ENCODE measurements at places on chromosomes 5 and 9. TPM values are rescaled to one million over a fixed set of nuclear protein-coding genes. Genes with fewer than 3 reads are reported as not detected.
A peak's percentile ranks its signal among the peaks of the same experiment; 100 is the strongest.

Gene CRB2
- 2.9 TPM for total RNA-seq

Gene LSM11
- 4.5 TPM for total RNA-seq

Gene SPINK1
- 2.0 TPM for total RNA-seq

DNA sequence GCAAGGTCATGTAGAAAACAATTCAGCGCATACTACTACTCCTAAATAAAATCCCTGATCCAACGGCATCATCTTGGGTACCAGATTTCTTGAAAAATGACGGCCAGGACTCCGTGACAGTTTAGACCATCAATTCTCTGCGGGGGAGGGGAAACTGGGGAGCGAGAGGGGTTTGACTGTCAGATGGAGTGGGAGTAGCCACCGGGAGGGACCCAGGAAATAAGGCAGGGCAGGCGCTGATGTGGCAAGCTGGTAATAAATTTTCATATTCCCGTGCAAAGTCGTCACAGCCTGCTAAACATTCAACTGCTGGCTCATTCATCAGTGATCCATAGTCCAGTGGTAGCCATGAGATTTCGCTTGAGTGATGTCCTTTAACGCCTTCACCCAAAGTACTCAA lies 457 bp upstream of the CDH18 start:
- DNase-seq, result no peak

Gene EPB41L4A
- 4.8 TPM for total RNA-seq

DNA sequence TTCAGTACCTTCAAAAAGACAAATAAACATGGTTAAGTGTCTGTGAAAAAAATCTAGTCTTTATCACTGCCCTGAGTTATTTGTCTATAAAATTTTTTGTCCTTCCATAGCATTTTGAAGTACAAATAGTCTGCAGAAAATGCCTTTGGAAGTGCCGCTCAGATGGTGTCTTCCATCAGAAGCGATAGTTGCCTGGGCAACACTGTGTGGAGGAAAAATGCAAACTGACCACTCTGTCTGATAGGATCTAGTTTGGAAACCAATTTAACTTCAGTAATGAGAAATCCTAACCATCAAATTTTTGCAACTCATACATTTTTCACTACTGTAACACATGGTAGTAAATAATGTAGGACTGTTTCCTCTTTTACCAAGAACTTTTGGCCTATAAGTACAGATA lies 449.9 kb downstream of the PRELID2 start:
- no peak for DNase-seq

DNA sequence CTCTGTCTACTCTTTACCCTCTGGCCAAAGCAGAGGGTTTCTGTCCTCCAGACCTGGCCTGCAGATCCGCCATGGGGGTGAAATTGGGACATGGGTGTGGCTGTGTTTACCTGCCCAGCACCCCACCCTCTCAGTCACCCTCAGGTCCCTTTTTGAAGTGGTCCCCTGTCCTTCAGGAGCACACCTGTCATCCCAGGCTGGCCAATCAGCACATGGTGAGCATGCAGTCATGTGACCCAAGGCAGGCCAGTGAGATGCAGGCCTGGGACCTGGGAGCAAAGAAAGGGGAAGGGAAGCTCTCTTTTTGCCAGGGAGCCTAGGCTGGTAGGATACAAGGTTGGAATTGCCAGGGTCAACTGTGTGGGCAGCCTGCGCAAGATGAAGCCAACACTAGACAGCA lies 28.3 kb upstream of the IER5L start:
- no peak for DNase-seq

DNA sequence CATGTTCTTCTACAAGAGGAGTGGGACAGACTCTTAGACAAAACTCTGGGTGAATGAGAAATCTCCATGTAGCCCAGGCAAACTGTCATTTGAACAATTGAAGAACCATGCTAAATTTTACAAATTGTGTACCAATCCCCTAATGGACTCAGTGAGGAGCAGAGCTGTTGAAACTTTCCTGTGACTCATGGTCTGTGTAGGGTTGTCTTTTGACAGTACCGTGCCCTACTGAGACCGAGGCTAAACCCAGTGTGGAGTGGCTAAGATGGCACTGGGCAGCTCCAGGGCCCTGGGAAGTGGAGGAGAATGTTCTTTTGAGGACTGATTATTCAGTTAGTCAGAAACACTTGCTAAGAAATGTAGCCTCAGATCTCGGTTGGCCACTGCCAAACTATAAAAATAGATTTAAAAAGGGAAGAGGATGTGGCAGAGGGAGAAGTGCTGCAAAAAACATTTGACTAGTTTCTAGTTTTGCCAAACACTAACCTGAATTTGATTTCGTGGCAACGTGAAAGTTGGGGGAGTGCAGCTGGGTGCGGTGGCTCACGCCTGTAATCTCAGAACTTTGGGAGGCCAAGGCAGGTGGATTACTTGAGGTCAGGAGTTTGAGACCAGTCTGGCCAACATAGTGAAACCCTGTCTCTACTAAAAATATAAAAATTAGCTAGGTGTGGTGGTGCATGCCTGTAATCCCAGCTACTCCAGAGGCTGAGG lies 24.7 kb downstream of the POU4F3 start:
- no peak for DNase-seq

DNA sequence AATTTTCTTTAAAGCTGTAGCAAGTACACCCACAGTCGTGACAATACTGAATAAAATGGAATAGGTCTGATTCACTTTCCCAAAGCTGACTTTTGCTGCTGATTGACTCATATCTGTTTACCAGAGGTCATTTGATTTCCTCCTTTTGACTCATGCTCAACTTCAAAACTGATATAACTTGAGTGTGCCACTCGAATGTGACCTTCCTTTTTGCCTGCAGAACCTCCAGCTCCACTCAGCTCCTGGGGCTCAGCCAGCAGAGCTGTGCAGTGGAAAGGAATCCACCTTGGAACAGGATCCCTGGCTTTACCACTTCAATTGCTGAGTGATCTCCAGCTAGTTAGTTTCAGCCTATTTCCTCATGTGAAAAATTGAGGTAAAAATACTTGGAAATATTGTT lies 84.1 kb downstream of the FEM1C start:
- DNase-seq, result no peak

Gene SGCD
- 0.11 TPM for total RNA-seq

Gene SH3RF2
- total RNA-seq, result 0.66 TPM

DNA sequence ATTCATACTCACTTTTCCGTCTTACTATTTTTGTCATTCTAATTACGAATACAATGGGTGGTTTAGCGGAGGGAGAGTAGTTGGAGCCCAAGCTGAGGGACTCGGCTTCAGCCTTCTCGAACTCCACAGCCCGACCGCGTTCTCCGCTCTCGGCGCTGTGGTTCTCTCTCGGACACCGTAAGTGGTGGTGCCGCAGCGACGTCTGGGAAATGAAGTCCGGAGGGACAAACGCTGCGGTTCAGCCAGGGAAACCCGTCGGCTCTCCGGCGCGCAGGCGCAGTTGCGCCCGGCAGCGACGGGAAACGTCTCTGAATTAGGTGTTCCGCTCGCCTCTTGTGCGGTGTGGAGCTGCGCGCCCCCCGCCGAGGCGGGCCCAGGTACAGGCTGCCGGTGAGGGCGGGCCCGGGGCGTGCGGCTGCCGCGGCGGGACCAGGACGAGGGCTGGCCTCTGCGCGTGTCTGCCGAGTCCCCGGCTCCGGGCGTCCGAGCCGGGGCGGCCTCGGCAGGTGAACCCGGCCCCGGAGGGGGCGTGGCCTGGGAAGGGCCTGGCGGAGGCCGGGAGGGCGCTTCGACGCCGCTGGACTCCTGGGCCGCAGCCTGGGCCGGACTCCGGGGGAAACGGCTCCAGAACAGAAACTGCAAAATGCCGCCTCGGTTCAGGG lies at the start of gene ZNF879:
Gene ZNF879, plus strand, starts transcription at position 277 of the 662 bp plus-strand sequence. CDS start 1,201 bp downstream, outside the sequence.
- DNase-seq, result peak; percentile 97

Gene PTGDS
- 4.8 TPM for total RNA-seq

GRCh38 chr5:180555168-180555921 lies 36.0 kb downstream of the SCGB3A1 start:
- no peak for DNase-seq

GRCh38 chr5:23012842-23013241 lies 159.7 kb upstream of the CDH12 start:
- no peak for DNase-seq

GRCh38 chr9:137589441-137590122 lies 730 bp downstream of the ZMYND19 start:
- DNase-seq, result no peak

GRCh38 chr5:124080256-124080655 lies 568.3 kb downstream of the CSNK1G3 start:
- no peak for DNase-seq

Gene SLC34A3
- not detected for total RNA-seq

GRCh38 chr9:125433461-125434011 lies 171.9 kb downstream of the GAPVD1 start:
- peak; percentile 19 for DNase-seq

Gene CATSPER3
- 0.50 TPM for total RNA-seq

DNA sequence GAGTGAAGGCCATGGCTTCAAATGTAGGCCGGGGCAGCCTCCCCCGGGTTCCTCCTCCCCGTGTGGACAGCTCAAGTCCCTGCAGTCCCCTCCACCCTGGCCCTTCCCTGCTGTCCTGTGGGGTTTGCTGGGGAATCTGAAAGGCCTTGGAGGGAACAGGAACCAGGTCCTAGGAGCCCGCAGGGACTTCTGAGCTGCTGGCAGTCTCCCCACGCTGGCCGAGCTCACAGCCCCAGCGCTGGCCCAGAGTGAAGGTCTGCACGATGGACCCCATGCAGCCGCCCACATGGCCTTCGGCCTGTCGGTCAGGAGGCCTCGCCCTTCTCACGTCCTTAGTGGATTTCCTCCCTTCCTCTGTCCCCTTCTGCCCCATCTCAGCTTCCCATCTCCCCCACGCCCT lies 25.7 kb upstream of the NOTCH1 start:
- DNase-seq, result no peak

- DNase-seq, result no peak
These were observed 32.3 kb downstream of the SHISAL2B start for GRCh38 chr5:64722588-64722987.

GRCh38 chr9:21305213-21305612 lies at the start of gene IFNA5:
IFNA5 (minus strand) TSS chr9:21305313; CDS start chr9:21305256, 57 bp downstream.
- DNase-seq, result no peak

- DNase-seq, result no peak
These were observed 640.9 kb downstream of the SEMA5A start for GRCh38 chr5:8905021-8905420.

Gene GPR151
- not detected for total RNA-seq

Gene TCF7
- total RNA-seq, result 17.2 TPM

DNA sequence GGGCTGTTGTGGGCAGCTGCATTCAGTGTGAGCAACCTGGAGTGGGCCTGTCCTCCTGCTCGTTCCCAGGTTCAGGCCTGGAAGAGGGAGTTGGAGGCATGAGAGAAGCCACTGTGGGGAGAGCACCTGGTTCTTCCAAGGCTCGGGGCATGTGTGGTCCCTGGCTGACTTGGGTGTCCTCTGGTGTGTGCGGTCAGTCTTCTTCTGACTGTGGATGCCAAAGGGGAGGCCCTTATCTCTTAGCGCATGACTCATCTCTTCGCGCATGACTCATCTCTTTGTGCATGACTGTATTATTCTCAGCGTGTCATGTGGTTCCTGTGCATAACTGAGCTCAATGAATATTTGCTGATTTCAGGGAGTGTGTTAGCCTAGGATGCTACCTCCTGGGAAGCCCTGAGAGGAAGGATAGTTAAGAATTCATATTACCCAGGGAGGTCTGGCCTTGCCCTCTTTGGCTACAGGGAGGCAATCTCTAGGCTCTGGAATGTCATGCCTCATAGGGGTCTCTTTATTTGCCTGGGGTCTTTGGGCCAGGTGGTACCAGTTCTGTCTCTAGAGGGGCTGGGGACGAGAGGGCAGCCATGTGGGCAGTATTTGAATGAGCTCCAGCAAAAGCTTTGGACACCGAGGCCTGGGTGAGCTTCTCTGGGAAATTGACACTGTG lies 188.7 kb downstream of the HSPA4 start:
- DNase-seq, result no peak

GRCh38 chr5:108271127-108271526 lies 110.8 kb downstream of the FBXL17 start:
- no peak for DNase-seq

Measured in H9 (cell line).